HFFc6 (cell line): ENCODE measurements at places on chromosomes 6 and 20. TPM values are rescaled to one million over a fixed set of nuclear protein-coding genes. Genes with fewer than 3 reads are reported as not detected.

BPI gene
- total RNA-seq, result not detected in 2 replicates

CLPSL1 gene
- total RNA-seq, result not detected in 3 replicates

CTCFL gene
- total RNA-seq, result not detected in 3 replicates

BCAS1 gene
- total RNA-seq, result not detected in 3 replicates

NKAIN4 gene
- not detected in 3 replicates for total RNA-seq

UBE2C gene
- 42.9 to 101 TPM (median 94.2 TPM) in 3 replicates for total RNA-seq

TRPC4AP gene
- 79.9 to 86.9 TPM (median 85.4 TPM) in 3 replicates for total RNA-seq

SLC35F1 gene
- total RNA-seq, result not detected in 3 replicates

DSP gene
- total RNA-seq, result 36.5 to 62.9 TPM (median 61.0 TPM) in 3 replicates

GRCh38 chr6:75246386-75246785 is 2.8 kb upstream of the COX7A2 start:
- H3K27ac ChIP-seq, result no peak overlapping the region; the same call in 1 of the 2 replicates
- H3K27me3 ChIP-seq, result peaks cover 4% of the 10 kb centered on the region; the same call in 1 of the 2 replicates
- no peak overlapping the region for H3K4me3 ChIP-seq
- peaks cover 27% of the 10 kb centered on the region for H3K4me1 ChIP-seq
- DNase-seq, result no peak

DNA sequence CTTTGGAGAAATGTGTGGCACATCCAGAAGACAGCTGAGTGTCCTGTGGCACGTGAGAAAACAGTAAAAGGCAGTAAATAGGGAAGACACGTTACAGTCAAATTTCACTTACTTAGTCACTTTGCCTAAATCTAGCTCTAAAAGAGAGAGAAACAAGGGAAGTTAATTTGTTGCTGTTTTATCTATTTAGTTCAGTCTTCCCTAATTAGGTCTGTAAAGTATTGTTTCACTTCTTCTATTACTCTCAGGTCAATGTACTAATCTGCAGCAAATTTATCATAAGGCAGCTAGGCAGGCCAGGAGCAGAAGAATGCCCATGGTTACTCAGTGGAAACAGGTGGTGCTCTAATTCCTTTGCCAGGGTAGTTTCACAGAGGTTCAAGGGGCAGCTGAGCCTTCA is 124.3 kb upstream of the CNR1 start:
- H3K27ac ChIP-seq, result no peak overlapping the region
- no peak overlapping the region for H3K4me3 ChIP-seq
- DNase-seq, result no peak
- H3K4me1 ChIP-seq, result no peaks in the 10 kb centered on the region

DNA sequence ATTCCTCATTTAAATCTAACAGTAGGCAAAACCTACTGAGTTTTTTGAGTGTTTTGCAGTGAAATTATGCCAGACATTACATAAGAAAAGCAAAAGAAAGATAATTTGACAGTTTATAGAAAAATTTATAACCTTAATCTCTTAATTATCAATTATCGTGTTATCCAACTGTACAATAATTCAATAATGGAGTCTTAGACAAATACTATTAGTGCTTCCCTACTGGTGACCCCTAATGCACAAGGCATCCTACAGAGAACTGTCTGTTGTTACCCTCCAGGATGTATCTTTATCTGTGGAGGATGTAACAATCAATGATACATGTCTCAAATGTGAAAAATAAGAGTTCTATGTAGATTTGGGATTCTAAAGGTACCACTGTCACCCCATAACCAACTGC is 1687.6 kb downstream of the GRIK2 start:
- no peak for DNase-seq
- no peaks in the 10 kb centered on the region; the same call in 1 of the 2 replicates for H3K27me3 ChIP-seq
- no peaks in the 10 kb centered on the region; the same call in 1 of the 2 replicates for H3K36me3 ChIP-seq
- H3K27ac ChIP-seq, result no peak overlapping the region
- H3K4me1 ChIP-seq, result no peaks in the 10 kb centered on the region

GRCh38 chr6:36419310-36419709 is 23.3 kb downstream of the PXT1 start:
- H3K4me3 ChIP-seq, result no peak overlapping the region
- peaks cover 24% of the 10 kb centered on the region for H3K4me1 ChIP-seq
- H3K36me3 ChIP-seq, result no peaks in the 10 kb centered on the region
- no peak overlapping the region for H3K27ac ChIP-seq

- H3K27me3 ChIP-seq, result no peaks in the 10 kb centered on the region
- no peak overlapping the region for H3K27ac ChIP-seq
- H3K4me1 ChIP-seq, result peaks cover 45% of the 10 kb centered on the region
- peaks cover 35% of the 10 kb centered on the region for H3K36me3 ChIP-seq
- H3K4me3 ChIP-seq, result no peak overlapping the region
Observed at GRCh38 chr6:132361101-132361500, 40.2 kb downstream of the MOXD1 start.

GRCh38 chr6:82178077-82178758 is 69.3 kb downstream of the IBTK start:
- peaks cover 44% of the 10 kb centered on the region for H3K4me1 ChIP-seq
- no peaks in the 10 kb centered on the region; the same call in 1 of the 2 replicates for H3K27me3 ChIP-seq
- H3K36me3 ChIP-seq, result peaks cover 33% of the 10 kb centered on the region
- DNase-seq, result peak; percentile 37

DNA sequence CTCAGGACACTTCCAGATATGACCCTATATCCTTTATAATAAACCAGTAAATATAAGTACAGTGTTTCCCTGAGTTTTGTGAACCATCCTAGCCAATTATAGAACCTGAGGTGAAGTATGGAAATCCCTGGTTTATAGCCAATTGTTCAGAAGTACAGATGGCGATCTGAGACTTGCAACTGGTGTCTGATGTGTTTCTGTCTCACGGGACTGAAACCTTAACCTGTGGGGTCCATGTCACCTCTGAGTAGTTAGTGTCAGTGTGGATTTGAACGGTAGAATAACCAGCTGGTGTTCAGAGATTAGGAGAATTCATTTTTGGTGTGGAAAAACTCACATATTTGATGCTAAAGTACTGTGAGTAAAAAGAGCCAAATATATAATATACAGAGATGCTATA is 606.6 kb downstream of the MAFB start:
- no peaks in the 10 kb centered on the region; the same call in 1 of the 2 replicates for H3K36me3 ChIP-seq
- no peak overlapping the region for H3K4me3 ChIP-seq
- H3K27ac ChIP-seq, result no peak overlapping the region
- no peak for DNase-seq

DNA sequence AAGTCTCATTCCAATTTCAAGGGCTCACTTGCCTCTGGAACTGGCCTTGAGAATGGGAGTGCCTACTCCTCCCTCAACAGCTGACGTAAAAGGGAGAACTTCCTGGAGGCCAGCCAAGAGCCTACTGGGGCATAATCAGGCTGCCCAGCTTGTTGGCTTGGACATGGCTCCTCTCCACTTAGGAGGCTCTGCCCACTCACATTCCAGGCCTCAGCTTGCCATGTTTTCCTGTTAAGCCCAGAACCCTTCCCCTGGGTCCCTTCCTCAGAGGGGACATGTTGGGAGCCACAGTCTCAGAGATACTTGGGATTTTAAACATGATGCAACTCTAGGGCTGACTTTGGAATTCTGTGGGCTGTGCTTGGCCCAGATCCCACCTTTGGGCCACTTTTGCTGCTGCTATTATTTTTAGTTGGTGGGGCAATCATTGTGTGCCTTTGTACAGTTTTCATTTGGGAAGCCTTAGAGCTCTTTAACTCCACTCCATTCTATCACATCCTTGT is 31.5 kb upstream of the ADTRP start:
- no peaks in the 10 kb centered on the region for H3K36me3 ChIP-seq
- H3K27ac ChIP-seq, result no peak overlapping the region; the same call in 1 of the 2 replicates
- peak; percentile 66 for DNase-seq
- no peak overlapping the region for H3K4me3 ChIP-seq
- H3K4me1 ChIP-seq, result peaks cover 22% of the 10 kb centered on the region
- peaks cover 3% of the 10 kb centered on the region for H3K27me3 ChIP-seq

DNA sequence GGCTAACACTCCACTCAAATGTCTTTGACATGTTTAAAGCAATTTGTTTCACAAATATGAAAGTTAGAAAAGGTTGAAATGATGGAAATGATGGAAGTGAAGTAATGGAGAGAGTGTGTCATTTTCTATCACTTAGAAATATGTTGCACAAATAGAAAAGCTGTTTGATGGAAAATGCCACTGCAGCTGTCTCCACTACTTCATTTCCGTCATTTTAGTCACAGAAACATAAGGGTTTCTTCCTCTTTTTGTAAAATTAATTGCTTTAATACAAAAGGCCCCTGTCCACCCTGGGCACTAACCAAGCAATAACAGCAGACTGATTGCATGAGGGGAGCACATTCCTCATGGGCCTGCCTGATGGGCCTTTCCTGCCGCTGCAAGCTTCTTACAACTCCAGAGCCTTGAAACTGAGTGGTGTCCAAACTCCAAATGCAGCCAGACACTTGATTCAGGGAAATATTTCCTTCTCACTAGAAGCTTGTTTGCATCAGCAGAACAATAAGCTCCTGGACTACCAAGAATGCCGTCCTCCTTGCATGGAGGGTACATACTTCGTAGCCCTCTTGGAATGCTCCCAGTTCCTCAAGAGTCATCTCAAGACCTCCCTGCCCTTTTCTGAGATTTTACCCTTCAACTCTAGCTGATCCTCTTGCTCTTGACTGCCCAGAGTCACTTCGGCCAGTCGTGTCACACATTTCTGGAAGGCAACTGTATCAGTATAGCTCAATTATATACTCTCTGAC is 36.1 kb downstream of the F13A1 start:
- H3K27me3 ChIP-seq, result peaks cover 1% of the 10 kb centered on the region; the same call in 1 of the 2 replicates
- no peak overlapping the region for H3K4me3 ChIP-seq
- H3K4me1 ChIP-seq, result no peaks in the 10 kb centered on the region
- DNase-seq, result no peak
- no peaks in the 10 kb centered on the region for H3K36me3 ChIP-seq
- no peak overlapping the region for H3K27ac ChIP-seq

DNA sequence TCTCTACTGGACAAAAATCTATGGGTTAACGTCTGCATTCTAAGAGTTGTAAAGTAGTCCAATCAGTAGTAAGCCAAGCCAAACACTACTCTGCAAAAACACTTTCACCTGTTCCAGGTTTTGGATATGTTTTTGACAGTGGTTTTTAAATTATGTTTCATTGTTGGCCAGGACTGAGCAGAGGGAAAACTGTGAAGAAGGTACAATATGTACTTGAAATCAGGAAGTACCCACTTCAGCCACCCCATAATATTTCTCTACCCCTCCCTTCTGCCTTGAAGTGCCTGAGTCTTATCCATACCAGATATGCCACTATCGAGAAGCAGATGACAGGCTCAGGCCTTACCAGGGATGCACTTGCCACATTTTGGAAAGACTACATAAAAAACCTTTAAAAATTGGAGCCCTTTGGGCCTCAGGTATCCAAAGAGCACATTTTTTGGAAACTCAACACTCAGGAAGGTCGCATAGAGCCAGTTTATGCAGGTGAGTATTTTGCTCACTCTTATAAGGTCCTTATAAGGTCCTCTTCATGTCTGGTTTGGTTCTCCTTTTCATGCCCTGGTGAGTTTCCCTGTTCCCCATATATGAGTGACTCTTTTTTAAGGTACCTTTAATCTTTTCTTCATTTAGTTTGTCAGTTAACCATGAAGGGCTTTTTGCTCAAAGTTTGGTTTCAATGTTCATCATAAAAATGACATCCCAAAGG is 859.3 kb upstream of the FLRT3 start:
- no peaks in the 10 kb centered on the region for H3K27me3 ChIP-seq
- no peak for DNase-seq
- H3K4me1 ChIP-seq, result no peaks in the 10 kb centered on the region
- H3K4me3 ChIP-seq, result no peak overlapping the region
- no peak overlapping the region for H3K27ac ChIP-seq

DNA sequence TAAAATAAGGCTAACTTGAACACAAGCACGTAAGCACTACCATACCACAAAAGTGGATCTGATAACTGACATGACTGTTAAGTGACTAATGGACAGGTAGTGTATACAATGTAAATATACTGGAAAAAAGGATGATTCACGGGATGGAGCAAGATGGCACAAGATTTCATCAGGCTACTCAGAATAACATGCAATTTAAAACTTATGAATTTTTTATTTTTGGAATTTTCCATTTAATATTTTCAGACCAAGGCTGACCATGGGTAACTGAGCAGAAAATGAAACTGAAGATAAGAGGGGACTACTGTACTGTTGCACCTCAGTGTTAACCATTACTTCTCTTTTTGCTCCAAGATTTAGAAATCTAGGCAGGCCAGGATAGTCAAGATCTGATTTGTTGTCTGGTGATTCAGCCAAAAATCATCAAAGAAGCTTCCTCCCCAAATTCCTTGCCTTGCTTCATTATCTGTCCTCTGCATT is 45.4 kb downstream of the TPBG start:
- peaks cover 33% of the 10 kb centered on the region for H3K4me1 ChIP-seq
- peak; percentile 80 for DNase-seq
- H3K27me3 ChIP-seq, result peaks cover 2% of the 10 kb centered on the region; the same call in 1 of the 2 replicates
- H3K4me3 ChIP-seq, result peak overlapping the region; percentile 71
- H3K36me3 ChIP-seq, result peaks cover 6% of the 10 kb centered on the region; the same call in 1 of the 2 replicates

- no peak overlapping the region for H3K4me3 ChIP-seq
- peaks cover 2% of the 10 kb centered on the region for H3K27me3 ChIP-seq
- DNase-seq, result no peak
- H3K4me1 ChIP-seq, result no peaks in the 10 kb centered on the region
Observed at GRCh38 chr20:3165473-3166337, 6.0 kb upstream of the FASTKD5 start.

- peak; percentile 58 for DNase-seq
- H3K27me3 ChIP-seq, result peaks cover 2% of the 10 kb centered on the region
- H3K36me3 ChIP-seq, result no peaks in the 10 kb centered on the region
Observed at GRCh38 chr6:44074439-44074812, 52.8 kb downstream of the MRPL14 start.

DNA sequence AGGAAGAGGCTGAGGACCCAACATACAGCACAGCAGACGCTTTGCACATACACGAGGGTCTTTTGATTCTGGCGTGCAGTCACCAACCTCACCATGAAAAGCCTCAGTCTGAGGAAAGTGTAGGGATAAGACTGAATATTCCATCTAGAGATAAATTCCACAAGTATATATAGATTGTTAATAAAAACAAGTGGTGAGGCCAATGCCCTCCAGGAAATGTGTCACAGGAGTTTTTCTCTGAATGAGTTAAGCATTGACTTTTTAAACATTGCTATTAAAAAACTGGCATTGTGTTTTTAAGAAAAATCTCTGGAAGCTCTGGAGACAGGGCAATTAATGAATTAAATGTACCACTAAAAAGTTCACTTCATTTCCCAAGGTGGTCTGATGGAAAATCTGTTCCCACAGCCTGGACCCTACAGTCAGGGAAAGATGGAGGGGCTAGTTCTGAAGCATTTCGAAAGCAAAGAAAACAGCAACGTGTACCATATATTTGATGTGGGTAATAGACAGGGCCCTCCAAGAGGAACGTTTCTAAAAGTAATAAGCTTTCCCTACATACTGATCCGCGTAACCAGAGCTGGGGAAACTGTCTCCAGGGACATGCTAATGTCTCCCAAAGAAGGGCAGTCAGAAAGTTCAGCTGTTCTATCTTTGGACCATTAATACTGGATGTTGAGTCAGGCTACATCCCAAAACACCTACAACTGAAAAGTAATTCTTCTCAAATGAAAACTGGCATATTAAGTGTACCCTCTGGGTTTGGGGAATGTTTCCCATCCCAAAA is 301.1 kb downstream of the FOXC1 start:
- H3K36me3 ChIP-seq, result peaks cover 12% of the 10 kb centered on the region; the same call in 1 of the 2 replicates
- H3K4me1 ChIP-seq, result peaks cover 39% of the 10 kb centered on the region
- peak overlapping the region; percentile 55; the same call in 1 of the 2 replicates for H3K4me3 ChIP-seq
- DNase-seq, result peak; percentile 9
